ENCODE measurements at places on chromosomes 2 and 18.

GRCh38 chr18:36128907-36129299 is 237 bp downstream of the SLC39A6 start:
- no peak for DNase-seq

DNA sequence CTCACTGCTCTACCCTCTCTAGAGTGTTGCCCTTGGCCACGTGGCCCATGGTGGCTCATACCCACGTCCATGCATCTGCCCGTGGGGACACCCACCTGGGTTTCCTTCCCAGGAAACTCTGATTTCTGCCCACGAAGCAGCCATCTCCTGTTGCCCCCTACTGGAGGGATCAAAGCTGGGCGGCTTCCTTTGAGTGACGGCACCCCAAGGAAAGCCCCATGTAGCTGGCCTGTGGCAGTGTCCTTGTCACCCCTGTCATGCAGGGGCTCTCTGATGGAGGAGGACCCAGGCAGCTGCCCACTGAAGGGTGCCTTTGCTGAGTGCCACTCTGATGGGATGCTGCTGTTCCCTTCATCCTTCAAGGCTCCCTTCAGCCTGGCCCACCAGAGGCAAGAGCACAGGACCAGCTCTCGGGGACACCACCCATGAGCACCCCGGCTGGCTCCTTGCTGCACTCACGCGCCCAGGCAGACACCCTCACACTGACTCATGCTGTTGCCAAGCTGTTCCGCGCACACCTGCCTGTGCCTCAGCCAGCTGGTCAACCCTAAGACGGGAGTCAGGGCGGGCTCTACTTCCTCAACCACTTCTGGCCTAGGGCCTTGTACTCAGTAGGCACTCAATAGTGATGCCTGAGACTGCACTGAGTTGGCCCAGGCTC is 101.1 kb downstream of the CTIF start:
- no peak for DNase-seq

DNA sequence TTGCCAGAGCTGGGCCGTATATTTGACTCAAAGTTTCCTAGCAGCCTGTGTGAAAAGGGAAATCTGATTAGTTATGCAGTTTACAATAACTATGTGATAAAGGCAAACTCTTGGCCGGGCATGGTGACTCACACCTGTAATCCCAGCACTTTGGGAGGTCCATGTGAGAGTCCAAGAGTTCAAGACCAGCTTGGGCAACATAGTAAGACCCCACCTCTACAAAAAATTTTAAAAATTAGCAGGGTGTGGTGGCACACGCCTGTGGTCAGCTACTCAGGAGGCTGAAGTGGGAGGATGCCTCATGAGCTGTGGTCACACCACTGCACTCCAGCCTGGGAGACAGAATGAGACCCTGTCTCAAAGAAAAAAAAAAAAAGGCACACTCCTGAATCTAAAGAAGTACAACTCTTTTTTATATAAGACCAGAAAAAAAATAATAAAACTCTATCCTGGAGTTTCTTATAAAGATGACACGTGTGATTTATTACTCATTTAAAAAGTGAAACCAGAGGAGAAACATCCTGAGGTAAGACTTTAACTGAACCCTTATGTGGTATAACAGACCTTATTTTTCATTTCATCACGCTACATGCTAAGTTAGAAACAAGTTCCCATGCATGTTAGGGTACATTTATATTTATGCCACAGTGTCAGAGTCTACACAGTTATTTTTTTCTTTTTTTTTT is 32.6 kb upstream of the KCMF1 start:
- DNase-seq: peak; percentile 68

- DNase-seq: no peak
These were observed 10.5 kb upstream of the SLC1A4 start for GRCh38 chr2:64978514-64979268.

- no peak for DNase-seq
These were observed 314.8 kb downstream of the MBD2 start for GRCh38 chr18:53909668-53910067.
